ENCODE measurements at places on chromosomes 5 and 9. TPM values are rescaled to one million over a fixed set of nuclear protein-coding genes. Genes with fewer than 3 reads are reported as not detected.

The C9orf43 gene
- total RNA-seq, result 0.71 TPM

- H3K4me3 ChIP-seq, result no peak overlapping the region
- H3K4me1 ChIP-seq, result no peaks in the 10 kb centered on the region
- no peak for DNase-seq
- H3K27me3 ChIP-seq, result no peaks in the 10 kb centered on the region
- H3K27ac ChIP-seq, result no peak overlapping the region
These were observed 26.4 kb upstream of the LNPEP start for GRCh38 chr5:96909435-96909834.

- H3K27me3 ChIP-seq, result no peaks in the 10 kb centered on the region
- no peak overlapping the region for H3K4me3 ChIP-seq
- no peak for DNase-seq
- H3K4me1 ChIP-seq, result no peaks in the 10 kb centered on the region
These were observed 52.3 kb downstream of the MYO10 start for GRCh38 chr5:16883806-16884205.

GRCh38 chr5:139666551-139666950 is 18.4 kb downstream of the CXXC5 start:
- peaks cover 97% of the 10 kb centered on the region for H3K4me1 ChIP-seq
- H3K4me3 ChIP-seq, result no peak overlapping the region
- peak overlapping the region; percentile 92 for H3K27ac ChIP-seq
- DNase-seq, result peak; percentile 13

DNA sequence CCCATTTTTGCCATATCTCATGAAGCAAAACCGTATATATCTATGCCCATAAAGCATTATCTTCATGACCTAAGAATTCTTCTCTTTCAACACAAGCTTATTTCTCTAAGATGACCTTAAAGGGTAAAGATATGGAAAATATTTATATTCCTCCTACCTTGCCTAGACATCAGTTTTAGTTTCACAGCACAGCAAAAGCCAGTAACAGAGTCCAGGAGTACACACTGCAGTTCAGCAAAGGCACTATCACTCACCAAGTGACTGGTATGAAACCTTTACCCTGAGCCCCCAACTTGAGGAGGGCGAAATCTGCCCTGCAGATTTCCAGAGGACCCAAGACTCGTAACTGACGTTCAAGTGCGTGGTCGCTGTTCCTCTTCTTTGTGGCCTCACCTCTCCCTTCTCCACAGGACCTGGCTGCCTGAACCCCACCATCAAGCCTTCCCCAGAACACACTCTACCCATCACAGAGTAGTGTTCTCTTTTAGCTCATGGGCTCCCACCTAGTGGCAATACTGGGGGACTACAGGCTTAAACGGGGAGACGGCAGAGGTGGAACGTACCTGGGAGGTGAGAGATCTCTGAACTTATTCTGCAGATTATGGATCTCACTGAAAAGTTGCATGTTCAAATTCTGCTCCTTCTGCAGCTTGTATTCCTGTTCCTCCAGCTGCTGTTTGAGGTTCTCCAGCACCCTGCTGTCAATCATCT is 141.0 kb downstream of the CDK5RAP2 start:
- DNase-seq, result peak; percentile 14
- H3K4me1 ChIP-seq, result peaks cover 10% of the 10 kb centered on the region

All from natural killer cell (primary cell).